ENCODE measurements at places on chromosomes 13 and 19.

DNA sequence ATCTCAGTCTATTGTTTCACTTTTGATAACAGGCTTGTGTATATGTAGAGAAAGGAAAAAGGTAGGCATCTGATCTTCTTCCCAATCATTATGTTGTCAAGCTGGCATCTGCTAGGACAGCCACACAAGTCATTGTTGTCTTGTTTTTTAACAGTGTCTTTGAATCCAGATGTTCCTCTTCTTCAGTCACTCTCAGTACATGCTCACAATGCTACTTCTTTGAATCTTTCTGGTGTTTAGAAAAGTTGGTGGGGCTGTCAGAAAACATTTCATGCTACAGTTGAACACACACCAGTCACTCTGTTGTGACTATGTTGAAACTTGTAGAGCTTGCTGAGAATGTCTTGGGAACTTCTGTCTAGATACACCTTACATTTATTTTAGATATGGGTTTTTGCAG, 1231.4 kb upstream of the MIR17HG start:
- DNase-seq, result no peak

DNA sequence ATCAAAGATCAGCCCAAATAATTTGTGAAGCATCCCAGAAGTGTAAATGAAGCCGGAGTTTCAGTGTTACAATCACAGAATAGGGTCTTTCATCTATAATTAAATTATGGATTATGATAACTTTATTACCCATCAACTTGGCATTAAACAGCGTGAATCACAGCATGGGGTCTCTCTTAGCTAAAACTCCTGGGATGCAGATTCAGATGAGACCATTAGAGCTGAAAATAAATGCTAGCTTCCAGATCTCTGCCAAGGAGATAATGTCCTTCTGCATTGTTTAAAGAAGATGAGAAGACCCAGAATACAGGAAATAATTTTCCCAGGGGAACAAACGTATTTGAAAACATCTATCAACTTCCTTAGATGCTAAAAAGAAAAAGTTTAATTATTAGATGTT, 546.0 kb upstream of the PCDH9 start:
- DNase-seq, result no peak

GRCh38 chr19:10975374-10976130, 14.7 kb downstream of the SMARCA4 start:
- DNase-seq, result no peak

DNA sequence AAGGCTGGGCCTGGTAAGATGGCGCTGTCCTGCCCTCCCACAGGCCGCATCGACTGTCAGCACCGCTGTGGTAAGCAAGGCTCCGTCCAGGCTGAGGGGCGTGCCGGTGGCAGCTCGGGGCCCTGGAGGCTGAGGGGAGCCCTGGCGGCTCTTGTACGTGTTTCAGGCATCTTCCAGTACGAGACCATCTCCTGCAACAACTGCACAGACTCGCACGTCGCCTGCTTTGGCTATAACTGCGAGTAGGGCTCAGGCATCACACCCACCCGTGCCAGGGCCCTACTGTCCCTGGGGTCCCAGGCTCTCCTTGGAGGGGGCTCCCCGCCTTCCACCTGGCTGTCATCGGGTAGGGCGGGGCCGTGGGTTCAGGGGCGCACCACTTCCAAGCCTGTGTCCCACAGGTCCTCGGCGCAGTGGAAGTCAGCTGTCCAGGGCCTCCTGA, 1.2 kb downstream of the IZUMO4 start:
- no peak for DNase-seq

DNA sequence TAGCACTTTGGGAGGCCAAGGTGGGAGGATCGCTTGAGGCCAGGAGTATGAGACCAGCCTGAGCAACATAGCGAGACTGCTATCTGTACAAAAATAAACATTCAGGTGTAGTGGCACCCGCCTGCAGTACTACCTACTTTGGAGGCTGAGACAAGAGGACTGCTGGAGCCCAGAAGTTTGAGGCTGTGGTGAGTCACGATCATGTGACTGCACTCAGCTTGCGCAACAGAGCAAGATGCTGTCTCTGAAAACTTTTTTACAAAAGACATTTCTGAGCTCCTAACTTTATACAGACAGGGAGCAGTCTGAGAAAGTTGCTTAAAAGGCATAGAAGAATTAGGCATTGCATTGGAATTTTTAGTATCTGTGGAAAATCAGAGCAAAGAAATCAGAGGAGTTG, 10.4 kb upstream of the TBC1D4 start:
- DNase-seq, result no peak

GRCh38 chr19:18639706-18640243, 2.9 kb downstream of the KLHL26 start:
- DNase-seq, result no peak

GRCh38 chr13:106462710-106463109, 72.8 kb downstream of the EFNB2 start:
- DNase-seq, result no peak

DNA sequence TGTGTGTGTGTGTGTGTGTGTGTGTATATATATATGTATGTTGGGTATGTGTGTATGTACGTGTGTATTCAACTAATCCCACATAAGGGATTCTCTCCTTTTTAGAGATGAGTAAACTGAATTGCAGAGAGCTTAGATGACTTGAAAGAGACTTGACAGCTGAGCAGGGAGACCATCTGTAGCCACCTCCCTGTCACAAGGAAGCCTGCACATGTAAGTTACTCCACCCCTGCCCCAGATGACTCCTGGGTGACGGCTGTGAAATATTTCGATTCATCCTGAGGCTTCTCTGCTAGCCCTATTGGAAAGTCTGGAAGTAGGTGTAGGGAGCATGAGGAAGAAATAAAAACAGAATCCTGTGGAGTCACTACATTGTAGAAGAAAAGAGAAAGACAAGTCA, 480.4 kb downstream of the FOXO1 start:
- DNase-seq, result no peak

DNA sequence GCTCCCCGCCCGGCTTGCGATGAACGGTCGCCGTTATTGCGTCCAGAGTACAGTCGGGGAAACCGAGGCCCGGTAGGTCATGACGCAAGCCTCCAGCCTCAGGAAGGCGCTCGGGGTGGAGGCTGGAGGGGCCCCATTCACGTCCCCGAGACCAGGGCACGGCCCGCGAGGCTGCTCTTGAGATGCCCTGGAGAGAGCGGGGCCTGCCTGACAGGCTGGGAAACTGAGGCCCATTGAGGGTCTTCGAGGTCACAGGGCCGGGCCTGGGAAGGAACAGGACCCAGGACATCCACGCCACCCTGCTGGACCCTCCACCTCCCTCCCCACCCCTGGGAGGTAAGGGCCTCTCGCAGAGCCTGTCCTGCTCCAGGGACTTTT, 367 bp downstream of the NDUFS7 start:
- no peak for DNase-seq

GRCh38 chr19:5627395-5627904, 4.6 kb downstream of the SAFB start:
- DNase-seq, result no peak

DNA sequence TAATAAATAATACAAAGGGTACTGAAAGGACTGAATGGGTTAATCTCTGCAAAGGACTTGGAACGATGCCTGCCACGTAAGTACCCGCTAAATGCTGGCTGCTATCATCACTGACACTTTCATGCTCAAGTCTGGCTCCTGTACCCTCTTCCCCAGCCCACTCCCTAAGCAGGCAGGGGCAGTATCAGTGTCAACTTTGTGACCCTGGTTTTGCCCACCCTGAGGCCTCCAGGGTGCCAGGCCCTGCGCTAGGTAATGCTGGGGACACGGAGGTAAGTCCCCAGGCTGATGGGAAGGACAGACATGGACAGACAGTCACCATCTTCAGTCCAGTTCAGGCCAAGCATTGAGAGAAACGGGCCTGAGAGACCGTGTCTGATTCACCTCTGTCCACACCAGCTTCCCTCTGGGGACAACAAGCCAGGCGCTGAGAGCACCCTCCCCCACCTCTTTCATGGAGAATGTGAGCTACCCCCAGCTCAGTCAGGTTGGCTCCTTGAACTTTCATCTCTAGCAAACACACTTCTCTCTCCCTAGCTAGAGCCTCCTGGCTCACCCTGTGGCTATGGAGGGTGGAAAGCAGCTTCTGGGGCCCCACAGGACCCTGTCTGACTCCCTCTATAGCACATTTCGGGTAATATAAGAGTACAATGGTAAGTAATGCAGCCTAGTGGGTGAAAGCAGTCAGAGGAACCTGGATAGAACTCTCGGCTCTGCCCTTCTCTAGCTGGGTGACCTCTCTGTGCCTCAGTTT, 800 bp downstream of the ETFB start:
- no peak for DNase-seq

GRCh38 chr13:49029570-49029969, 53.9 kb downstream of the FNDC3A start:
- no peak for DNase-seq

- DNase-seq, result no peak
These were observed 618 bp downstream of the THSD8 start for GRCh38 chr19:12802267-12803106.

DNA sequence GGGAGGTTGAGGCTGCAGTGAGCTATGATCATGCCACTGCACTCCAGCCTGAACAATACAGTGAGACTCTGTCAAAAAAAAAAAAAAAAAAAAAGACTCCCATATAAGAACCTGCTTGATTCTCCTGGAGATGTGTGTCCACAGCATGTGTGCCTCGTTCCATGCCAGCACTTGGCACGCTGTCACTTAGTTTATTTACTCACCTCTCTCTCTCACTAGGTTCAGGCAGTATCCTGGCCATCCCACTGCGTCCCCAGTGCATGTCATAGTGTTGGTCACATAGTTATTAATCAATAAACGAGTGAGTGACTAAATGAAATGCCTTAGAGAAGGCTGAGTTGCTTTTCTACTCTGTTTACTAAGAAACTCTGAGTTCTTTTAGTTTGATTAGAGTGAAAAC, 79.1 kb upstream of the GPR12 start:
- DNase-seq, result no peak

GRCh38 chr13:77767413-77767812, 69.9 kb downstream of the SLAIN1 start:
- DNase-seq, result no peak

DNA sequence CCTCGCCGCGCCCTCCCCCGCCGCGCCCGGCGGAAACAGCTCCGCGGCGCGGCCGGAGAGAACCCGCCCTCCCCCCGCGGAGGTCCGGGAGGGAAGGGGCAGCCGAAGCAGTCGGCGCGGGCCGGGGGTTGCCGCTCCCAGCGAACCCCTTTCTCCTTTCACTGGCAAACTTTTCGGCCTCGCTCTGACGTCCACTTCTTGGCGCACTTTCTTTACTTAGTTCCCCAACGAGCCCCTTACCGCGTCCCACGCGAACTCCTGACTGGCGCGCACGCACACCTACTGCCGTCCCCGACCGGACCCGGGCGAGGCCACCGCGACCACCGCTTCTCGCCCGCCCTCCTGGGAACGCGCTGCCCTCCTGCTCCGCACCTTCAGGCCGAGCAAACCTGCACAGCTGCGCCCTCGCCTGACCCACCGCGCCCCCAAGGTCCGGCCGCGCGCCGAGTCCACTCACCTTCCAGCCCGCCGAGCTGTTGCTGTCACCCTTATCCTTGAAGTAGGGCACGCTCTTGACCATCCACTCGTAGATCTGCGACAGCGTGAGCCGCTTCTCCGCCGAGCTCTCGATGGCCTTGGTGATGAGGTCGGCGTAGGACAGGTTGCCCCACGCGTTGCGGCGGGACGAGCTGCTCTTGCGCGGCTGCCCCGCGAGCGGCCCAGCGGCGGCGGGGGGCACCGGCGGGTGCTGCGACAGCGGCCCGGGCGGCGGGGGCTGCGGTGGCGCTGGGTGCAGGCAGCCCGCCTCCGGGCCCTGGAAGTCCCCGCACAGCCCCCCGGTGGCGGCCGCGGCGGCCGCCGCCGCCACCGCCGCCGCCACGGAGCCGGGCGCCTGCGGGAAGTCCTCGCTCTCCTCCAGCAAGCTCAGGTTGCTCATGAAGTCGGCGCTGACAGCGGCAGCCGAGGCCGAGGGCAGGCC, 1.1 kb downstream of the FOXO1 start:
- peak; percentile 42 for DNase-seq

DNA sequence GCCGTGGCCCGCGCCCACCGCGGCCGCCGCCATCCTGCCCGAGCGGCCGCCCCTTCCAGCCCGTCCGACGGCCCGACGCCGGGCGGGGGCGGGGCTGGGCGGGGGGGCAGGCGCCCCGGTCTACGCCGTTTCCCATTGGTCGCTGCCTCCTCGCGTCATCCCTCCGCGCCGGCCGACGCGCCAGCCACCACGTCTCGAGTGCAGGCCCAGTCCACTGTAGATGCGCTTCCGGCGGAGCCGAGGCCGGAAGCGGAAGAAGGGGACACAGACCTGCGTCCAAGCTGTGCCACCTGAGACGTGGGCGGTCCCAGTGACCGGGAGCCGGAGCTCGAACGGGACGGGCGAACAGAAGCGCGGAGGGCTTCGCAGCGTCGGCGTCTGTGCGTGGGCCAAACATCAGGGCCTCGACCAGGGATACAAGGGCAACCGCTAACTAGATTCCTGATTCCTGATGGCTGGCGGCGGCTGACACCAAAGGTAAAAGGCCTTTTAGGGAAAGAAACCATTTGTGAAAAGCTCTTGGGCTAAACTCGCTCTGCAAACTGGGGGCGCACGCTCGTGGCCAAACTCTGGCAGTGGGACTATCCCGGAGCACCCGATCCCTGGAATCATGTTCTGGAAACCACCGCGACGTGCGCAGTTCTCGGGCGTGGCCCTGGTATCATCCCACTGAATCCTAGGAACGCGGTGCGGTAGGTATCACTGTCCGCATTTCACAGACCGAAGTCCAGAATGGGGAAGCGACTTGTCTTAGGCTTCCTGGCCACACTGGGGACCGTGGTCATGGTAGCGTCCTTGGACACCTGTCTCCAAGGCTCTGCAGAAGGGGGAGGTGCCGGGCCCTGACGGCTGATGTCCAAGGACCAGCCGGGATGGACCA, at the start of gene SLC35E1:
SLC35E1 (minus strand) TSS at position 84 of the 880 bp plus-strand sequence; CDS start at position 33, 51 bp downstream.
- DNase-seq, result peak; percentile 72

GRCh38 chr19:2096034-2096479, at the start of gene MOB3A:
Gene MOB3A (minus strand): TSS chr19:2096326. CDS start chr19:2078560, 17,766 bp downstream.
- peak; percentile 91 for DNase-seq

- DNase-seq, result no peak
These were observed 86.6 kb downstream of the SLC7A1 start for GRCh38 chr13:29508876-29509252.

DNA sequence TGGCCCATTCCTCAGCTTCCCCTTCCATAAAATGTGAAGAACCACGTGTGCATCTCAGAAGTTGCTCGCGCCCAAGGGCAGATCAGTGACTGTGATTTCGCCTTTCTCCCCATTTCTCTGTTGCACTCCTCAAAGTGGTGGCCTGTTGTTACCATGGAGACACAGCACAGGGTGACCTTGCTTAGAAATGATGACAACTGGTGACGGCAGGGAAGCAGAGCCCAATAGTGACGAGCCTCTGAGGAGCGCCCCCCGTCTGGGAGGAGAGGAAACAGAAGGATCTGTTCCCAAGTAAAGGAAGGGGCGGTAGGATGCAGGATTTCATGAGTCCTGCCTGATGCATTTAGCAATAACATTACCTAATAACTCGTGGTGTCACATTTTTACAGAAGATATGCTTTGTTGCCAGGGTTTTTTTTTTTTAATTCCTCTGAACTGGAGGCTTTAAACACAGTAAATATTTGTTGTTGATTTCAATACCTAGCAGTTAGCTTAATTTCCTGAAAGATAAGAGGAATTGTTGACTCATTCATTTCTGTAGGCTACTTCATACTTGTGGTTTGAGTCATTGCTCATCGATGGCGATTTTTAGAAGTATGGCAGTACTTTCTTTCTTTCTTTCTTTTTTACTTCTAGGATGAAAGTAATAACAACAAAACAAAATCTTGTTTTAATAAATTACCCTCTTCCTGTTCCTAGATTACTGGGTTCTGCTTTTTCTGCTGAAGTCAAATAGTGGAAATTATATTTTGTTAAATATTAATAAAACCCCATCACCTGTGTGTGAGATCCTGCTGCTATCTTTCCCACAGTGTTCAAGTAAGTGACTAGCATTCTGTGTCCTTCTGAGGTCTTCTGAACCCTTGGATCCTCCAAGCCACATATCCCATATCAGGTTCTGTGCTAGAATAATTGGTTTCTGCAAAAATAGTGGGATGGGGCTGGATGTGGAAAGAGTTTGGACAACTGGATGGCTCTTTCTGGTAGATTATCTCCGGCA, 36.0 kb downstream of the MBNL2 start:
- DNase-seq, result no peak
